ENCODE measurements at places on chromosomes 11 and 22.

DNA sequence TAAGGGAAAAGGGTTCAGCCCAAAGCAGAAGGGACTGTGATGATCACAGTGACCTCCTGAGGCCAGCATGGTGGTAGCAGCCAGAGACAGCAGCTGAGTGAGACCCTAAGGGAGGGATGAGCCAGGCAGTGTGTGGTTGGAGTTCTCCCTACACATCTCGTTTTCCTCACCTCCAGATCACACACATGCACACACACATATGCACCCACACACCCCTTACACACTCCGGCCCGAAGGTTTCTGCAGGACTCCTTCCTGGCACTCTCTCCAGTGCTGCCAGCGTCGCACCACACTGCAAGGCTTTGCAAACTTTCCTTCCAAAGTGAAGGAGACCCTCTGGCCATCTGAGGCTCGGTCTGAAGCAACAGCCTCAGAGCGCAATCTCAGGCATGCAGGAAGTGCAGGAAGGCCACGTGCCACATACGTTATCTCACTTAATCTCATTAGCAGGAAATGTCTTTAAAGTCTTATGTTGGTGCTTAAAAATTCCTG lies 26.9 kb upstream of the TP53I11 start:
- no peak for DNase-seq

DNA sequence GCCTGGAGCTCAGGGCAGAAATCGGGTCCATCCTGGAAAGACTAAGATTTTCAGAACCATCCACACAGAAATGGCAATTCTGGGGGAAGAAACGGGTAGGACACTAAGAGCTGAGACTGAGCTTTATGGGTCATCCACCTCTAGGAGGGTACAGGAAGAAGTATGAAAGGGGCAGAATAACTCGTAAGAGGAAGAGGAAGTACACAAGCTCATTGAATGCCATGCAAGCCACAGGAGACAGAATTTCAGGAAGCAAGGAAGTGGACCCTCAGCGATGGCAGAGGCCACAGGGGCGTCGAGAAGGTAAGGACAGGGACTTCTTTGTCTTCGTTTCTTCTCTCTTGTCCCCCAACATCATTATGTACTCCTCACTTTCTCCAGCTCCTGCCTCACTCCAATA lies 169.6 kb downstream of the MAML2 start:
- no peak for DNase-seq

- DNase-seq, result peak; percentile 59
Measured at GRCh38 chr22:29470159-29470855, 9.7 kb upstream of the NEFH start.

GRCh38 chr11:124895471-124895971 lies 2.1 kb downstream of the ROBO4 start:
- DNase-seq, result no peak

DNA sequence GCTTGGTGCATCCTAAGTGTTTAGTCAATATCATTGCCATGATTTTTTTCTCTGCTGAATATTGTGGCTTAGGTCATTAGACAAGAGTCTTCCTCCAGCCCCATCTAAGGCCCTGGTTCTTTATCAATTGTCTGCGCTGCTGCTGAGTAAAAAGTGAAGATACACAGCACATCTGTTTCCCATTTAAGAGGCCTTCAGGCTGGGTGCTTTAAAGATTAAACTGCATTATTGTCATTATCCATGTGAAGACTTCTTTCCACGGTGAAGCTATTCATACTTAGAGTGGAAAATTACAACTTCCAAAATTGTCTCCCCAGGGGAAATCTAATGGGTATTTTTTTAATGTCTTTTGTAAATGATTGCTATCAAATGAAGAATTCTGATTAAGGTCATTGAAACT lies 719.8 kb upstream of the LRRC4C start:
- no peak for DNase-seq

GRCh38 chr11:102476812-102477211 lies 24.2 kb upstream of the TMEM123 start:
- DNase-seq, result no peak

GRCh38 chr11:104917271-104918112 lies 19.2 kb upstream of the CASP12 start:
- no peak for DNase-seq

DNA sequence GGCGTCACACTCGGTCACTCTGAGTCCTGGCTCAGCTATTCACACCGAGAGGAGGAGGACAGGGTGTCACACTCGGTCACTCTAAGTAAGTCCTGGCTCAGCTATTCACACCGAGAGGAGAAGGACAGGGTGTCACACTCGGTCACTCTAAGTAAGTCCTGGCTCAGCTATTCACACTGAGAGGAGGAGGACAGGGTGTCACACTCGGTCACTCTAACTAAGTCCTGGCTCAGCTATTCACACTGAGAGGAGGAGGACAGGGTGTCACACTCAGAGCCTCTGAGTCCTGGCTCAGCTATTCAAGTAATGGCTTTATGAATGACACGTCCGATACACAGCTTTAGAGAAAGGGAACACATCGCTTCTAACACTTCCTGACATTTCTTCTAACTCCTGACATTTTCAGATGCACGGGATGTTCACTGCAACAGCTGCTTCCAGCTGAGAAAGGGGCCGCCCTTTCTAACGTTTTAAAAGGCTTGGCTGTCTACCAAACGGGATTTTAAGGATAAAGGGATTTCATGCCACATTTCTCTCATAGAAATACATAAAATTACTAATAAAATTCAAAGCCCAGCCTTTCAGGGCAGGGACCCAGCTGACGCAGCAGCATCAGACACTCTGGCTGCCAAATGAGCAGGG lies 28.1 kb downstream of the DRD4 start:
- DNase-seq, result peak; percentile 46

- DNase-seq, result no peak
Measured at GRCh38 chr22:47197773-47198500, 435.5 kb downstream of the TBC1D22A start.

DNA sequence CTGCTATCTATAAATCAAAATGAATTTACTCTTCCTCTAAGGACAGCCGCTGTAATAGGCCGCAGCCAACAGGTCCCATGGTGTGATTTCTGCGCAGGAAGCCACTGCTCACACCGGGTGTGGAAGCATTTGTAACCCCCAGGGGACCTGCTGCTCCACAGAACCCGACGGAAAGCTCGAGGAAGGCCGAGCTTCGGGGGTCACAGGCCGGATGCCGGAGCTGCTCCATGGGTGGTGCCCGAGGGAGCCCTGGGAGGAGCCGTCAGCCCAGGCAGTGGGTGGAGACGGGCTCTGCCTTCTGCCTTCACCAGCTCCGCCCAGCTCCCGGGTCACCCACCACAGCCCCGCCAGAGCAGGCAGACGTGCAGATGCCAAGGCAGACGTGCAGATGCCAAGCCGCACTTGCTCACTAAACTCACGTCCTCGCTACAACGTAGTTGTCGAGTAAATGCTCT lies 63.5 kb downstream of the BRD1 start:
- DNase-seq, result no peak

GRCh38 chr22:38953577-38954413 lies 3.6 kb upstream of the APOBEC3A start:
- DNase-seq, result no peak

DNA sequence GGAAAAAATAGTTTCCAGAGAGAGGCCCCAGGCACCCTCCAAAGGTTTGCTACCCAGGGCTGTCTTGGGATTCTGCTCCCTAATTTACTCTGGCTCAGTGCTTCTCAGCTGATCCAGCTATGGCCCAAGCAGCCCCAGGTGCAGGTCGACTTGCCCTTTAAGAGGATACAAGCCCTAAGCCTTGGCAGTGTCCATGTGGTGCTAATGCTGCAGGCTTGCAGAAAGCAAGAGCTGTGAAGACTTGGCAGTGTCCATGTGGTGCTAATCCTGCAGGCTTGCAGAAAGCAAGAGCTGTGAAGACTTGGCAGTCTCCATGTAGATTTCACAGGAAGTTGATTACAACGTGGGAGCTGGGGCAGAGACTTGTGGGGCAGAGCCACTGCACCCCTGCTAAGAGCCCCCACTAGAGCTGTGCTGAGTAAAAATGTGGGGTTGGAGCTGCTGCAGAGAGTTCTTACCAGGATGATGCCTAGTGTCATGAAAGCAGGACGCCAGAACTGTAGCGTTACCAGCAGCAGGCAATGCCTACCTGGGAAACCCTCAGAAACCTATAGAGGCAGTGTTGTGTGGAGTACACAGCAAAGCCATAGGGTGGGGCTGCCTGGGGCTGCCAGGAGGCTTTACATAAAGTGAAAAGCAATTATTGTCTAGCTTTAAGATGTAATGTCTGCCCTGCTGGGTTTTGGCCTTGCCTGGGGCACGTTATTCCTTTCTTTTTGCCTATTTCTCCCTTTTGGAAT lies 16.1 kb upstream of the OR52K1 start:
- DNase-seq, result no peak

GRCh38 chr22:31329453-31330215 lies 16.5 kb downstream of the PATZ1 start:
- DNase-seq, result no peak

DNA sequence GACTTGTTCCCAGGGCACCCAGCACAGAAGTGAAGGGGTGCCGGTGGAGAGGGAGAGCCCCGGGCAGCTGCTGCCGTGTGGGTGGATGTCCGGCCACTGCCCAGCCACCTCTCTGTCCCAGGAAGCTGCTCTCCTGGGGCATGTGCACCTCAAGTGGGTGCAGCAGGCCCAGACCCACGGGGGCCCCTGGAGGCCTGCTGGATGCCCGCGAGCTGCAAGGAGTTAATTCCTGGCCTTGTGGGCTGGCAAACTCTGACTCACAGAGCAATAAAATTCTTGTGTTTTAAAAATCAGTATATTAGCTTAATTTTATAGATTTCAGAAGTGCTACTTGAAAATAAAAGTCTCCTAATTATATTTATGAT lies 37.4 kb upstream of the KCNQ1OT1 start:
- DNase-seq, result no peak

DNA sequence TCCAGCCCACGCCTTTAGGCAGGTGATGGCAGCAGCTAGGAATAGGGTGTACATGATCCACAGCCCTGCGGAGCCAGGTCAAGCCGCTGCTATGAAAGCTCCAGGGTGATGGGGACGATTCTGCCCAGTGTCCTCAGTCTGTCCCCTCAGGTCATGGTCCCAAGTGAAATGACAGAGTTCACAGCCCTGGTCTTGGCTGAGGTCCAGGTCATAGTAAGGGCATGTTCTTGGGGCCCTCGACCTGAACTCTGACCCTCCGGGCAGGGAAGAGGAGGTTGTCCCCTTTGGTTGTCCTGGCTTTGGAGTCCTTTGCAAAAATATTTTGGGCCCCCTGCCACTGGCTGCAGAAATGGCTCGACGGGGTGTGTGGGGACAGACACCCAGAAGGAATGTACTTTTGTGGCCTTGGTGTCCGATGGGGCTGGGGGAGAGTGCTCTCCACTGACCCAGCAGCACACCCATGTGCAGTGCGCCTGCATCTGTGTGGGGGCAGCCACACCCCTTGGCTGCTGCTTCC lies 7.3 kb downstream of the C22orf31 start:
- no peak for DNase-seq

DNA sequence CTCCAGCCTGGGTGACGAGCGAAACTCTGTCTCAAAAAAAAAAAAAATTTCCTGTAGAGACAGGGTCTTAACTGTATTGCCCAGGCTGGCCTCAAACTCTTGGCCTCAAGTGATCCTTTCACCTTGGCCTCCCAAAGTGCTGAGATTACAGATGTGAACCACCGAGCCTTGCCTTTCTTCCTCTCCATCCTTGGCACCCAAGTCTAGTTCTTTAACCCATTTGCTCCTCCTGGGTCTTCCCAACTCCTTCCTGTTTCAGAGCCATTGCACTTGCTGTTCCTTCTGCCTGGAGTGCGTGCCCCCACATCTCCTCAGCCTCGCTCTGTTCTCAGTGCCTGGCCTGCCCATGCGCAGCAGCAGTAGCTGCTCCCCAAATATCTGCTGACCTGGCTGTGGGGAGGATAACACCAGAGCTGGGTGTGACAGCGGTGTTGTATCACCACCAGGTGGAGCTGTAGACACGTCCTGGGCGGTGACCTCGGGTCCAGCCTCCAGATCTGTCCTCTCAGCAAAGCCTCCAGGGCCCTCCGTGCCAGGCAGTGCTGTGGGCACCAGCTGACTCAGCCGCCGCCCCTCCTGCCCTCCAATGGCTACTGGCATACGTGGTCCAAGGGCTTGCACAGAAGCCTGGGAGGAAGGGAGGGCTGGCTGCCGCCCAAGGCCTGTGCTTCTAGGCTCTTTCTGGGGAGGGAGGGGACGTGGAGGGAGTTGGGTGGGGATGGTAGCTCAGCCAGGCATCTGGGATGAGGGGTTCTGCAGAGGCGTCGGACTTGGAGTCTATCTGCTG lies 22.0 kb downstream of the TEF start:
- peak; percentile 71 for DNase-seq

DNA sequence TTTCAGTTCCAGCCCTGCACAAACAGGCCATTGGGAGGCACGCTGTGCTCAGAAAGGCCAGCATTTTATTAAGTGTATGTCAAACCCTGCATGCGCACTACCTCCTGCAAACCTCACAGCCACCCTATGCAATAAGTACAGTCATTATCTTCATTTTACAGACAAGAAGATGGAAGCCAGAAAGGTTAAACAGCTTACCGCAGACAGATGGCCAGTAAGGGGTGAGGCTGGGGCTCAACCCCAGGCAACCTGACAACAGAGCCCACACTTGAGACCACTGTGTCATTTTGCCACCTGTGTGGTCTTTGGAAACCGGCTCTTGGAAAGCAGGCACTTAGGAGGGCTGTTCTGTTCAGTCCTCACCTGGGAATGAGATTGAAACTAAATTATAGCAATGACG lies 142.3 kb downstream of the NXPE2 start:
- no peak for DNase-seq

DNA sequence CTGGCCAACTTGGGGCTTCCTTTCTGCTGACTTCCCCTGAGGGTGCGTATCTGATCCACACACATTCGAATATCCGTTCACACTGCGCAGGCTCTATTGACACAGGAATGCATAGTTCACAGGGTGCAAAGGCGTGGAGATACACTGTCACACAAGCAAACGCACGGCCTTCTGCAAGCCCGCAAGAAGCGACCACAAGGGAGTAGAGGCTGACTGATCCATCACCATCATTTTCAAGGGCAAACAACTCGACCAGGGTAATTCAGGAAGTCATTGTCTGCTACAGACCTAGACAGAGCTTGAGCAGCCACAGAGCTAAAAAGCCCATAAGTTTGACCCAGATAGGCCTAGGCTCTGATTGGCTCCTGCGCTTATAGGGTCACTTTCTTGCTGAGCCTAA lies 392.3 kb downstream of the MN1 start:
- no peak for DNase-seq
